ENCODE measurements at places on chromosomes 2 and 18.

GRCh38 chr2:215066124-215066523 is 72.3 kb downstream of the ABCA12 start:
- DNase-seq = no peak

- no peak for DNase-seq
Observed at GRCh38 chr2:144876013-144876412, 356.1 kb upstream of the ZEB2 start.

DNA sequence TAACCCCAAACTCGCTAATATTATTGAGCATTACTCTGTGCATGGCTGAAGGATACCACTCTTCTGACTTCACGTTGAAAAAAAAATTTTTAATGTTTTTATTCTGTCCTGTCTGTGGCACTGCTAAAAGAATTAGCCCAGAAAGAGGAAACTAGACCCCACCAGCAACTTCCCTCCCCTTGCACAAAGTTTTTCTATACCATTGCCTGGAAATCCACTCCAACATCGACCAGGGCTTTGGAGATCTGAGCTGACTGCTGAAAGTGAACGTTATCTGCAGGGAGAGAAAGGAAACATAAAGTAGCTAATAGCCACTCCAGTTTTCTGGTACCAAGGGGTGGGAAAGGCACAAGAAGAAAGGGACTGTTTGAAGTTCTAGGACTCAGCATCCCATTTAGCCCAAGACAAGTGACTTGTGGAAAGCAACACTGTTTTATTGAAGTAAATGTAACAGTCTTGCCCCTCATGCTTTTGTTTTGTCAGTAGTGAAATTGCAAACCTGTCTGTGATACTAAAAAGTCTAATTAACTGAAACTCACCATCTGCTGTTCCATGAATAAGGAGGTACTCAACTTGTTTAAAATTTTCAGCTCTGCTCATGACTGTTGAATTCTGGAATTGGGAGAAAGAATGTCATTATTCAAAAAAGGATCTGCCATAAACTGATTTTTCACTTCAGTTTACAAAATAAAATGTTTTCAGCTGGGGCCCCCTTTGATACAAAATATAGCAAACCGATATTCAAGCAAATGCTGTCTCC is 79.1 kb downstream of the DPP4 start:
- DNase-seq = no peak

- no peak for DNase-seq
Observed at GRCh38 chr2:168157926-168158325, 89.5 kb downstream of the STK39 start.

GRCh38 chr18:35029770-35030169 is 11.4 kb upstream of the MAPRE2 start:
- DNase-seq = no peak

GRCh38 chr2:121187351-121187981 is 97.5 kb downstream of the TFCP2L1 start:
- DNase-seq = no peak
